ENCODE measurements at places on chromosomes 12 and 14. TPM values are rescaled to one million over a fixed set of nuclear protein-coding genes. Genes with fewer than 3 reads are reported as not detected.

Gene PTCSC3
- not detected for total RNA-seq

Gene CLECL1
- 1.1 TPM for total RNA-seq

Gene PRIMA1
- total RNA-seq = 73.3 TPM

Gene VRTN
- total RNA-seq = not detected

Gene SNW1
- total RNA-seq = 69.3 TPM

Gene SIVA1
- total RNA-seq = 56.6 TPM

Gene ACSM4
- not detected for total RNA-seq

Gene CLEC9A
- 2.3 TPM for total RNA-seq

Gene POLE2
- 2.0 TPM for total RNA-seq

Gene TMEM229B
- 2.9 TPM for total RNA-seq

Gene ASCL1
- not detected for total RNA-seq

Gene KCNK13
- total RNA-seq = 0.53 TPM

Gene KRT74
- not detected for total RNA-seq

Gene SIX4
- total RNA-seq = 2.2 TPM

Gene ADAMTS20
- not detected for total RNA-seq

Gene DHH
- total RNA-seq = 54.5 TPM

Gene ZNF891
- total RNA-seq = 5.5 TPM

Gene SMIM41
- total RNA-seq = 12.4 TPM

Gene KRT6C
- total RNA-seq = not detected

Gene LRRC23
- 13.4 TPM for total RNA-seq

Gene KLRC3
- total RNA-seq = not detected

Gene ACOT6
- total RNA-seq = not detected

Gene IFT81
- total RNA-seq = 17.3 TPM

Gene TRPV4
- 1.3 TPM for total RNA-seq

Gene IKZF4
- 13.7 TPM for total RNA-seq

Gene SERPINA12
- total RNA-seq = not detected

Measured in sciatic nerve (tissue), 2 donors.